ENCODE measurements at places on chromosomes 1 and 21.

DNA sequence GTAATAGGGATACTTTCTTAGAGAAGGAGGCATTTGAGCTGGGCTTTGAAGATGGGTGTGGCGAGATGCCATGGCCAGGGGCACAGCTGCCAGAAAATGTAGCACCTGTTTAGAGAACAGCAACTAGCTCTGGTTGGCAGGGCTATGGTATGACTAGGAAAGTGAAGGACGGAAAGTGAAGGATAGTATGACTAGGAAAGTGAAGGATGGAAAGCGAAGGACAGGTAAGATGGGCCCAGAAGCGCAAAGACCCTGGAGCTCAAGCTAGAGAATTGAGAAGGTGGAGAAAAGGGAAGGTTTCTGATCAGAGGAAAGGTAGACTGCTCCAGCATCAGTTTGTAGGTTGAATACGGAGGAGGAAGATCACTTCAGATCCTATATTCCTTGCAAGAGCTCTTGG, 205.4 kb downstream of the SLC35F3 start:
- DNase-seq = no peak

- no peak for DNase-seq
Observed at GRCh38 chr1:3518756-3519155, 64.3 kb downstream of the ARHGEF16 start.

DNA sequence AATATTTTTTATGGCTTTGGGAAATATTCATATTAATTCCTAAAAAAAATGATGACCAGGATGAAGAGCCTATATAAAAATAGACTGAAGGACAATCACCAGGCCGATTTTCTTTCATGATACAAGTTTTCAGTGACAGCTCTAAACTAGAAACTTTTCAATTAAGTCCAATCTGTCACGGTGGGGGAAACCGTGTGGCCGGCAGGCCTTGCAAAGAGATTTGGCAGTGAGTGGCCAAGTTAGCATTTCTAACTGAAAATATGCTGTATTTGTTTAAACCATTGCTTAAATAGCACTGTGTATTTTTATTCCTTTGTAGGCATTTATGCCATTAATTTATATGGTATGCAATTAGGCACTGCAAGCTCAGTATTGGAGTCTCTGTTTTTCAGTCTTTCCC, 294.5 kb upstream of the NRIP1 start:
- DNase-seq = no peak

DNA sequence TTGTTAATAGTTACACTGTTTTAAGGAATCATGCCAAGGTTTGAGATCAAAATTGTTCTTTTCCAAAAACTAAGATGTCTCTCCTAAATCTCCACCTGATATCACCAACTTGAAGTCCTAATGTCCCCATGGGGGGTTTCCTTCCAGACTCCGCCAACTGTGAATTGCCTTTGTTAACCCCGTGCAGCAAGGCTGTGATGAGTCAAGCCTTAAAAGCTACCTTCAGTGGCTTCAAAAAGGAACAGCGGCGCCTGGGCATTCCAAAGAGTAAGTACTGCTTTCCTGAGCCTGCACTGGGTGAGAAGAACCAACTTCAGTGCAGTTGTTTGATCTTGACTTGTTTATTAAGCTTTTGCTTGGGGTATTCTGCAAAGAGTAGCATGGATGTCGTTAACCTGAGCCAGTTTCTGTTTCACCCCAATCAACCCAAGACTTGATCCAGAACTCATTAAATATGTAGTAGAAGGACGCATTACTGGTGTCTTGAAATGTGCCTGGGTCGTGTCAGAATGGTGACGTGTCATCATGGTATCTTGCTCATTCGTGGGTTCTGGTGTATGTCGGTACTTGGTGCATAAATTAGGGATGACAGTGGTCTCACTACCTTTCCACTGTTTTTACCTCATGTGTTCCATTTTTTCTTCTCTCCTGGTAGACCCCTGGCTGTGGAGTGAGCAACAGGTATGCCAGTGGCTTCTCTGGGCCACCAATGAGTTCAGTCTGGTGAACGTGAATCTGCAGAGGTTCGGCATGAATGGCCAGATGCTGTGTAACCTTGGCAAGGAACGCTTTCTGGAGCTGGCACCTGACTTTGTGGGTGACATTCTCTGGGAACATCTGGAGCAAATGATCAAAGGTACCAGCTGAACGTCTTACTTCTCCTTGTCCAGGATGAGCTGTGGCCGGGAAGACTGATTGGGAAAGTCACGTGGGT, 8.7 kb downstream of the ETS2 start:
- no peak for DNase-seq

GRCh38 chr1:21266119-21266774, 24.0 kb downstream of the ECE1 start:
- no peak for DNase-seq

DNA sequence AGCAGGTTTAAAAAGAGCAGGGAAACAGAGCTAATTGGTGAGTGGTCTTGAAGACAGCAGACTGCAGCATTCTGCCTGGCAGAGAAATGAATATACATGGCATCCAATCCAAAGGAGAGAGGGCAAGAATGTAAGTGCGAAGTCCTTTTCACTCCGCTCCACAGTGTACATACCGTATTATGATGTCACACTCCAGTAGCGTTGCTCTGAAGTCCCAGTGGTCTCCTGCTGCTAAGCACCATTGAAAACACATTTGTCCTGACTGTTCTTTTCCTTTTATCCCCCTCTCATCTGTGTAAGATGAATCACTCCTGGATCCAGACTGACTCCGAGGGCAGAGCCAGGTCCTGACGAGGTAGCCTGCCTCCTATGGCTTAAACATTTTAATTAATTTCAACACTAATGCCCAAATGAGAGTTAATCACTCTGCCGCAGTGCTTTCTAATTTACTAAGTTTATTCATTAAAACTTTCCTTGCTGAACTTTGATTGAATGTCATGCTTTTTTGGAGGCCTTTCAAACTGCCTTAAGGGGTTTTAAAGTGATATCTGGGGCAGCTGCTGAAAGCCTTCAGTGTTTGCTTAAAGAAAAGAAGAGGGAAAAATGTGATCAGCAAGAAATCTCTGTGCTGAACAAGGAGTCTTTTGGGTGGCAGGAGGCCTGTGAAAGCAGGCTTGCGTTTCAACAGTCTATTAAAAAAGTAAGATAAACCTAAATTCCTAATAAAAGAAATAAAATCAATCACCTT, 227.2 kb downstream of the ATG4C start:
- no peak for DNase-seq

GRCh38 chr1:52203935-52204625, 62.2 kb downstream of the ZFYVE9 start:
- DNase-seq = no peak

DNA sequence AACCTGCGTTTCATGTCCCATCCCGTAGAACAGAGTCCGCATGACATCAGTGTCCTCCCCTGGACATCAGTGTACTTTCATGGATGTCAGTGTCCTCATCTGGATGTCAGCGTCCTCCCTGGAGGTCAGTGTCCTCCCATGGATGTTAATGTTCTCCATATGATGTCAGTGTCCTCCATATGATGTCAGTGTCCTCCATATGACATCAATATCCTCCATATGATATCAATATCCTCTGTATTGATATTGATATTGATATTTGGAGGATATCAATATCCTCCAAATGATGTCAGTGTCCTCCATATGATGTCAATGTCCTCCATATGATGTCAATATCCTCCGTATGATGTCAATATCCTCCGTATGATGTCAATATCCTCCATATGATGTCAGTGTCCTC, 284.9 kb downstream of the AJAP1 start:
- DNase-seq = no peak

GRCh38 chr1:3456449-3456963, 2.0 kb downstream of the ARHGEF16 start:
- DNase-seq = no peak

DNA sequence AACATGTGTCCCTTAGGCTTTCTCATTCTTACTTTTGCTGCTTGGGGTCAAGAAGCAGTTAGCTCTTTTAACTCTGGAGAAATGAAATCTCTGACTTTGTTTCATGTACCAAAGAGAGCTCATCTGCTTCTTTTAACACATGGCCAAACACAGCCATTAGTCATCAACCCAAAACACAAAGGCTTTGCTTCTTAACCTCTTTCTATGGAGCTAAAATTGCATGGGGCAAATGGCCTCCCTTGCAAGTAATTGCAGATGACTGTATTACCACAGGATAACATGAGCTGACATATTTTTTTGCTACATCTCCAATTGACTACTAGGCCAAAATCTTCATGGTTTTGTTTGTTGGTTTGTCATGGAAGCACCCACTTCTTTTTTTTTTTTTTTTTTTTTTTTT, 300.9 kb downstream of the BRINP3 start:
- DNase-seq = no peak

DNA sequence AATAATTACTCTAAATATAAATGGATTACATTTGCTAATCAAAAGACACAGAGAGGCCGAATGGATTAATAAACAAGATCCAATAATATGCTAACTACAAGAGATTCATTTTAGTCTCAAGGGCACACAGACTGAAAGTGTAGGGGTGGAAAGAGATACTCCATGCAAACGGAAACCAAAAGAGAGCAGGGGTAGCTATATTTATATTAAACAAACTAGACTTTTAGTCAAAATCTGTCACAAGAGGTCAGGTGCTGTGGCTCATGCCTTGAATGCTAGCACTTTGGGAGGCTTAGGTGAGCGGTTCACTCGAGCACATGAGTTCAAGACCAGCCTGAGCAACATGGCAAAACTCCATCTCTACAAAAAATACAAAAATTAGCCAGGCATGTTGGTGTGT, 33.6 kb upstream of the DISP1 start:
- no peak for DNase-seq

DNA sequence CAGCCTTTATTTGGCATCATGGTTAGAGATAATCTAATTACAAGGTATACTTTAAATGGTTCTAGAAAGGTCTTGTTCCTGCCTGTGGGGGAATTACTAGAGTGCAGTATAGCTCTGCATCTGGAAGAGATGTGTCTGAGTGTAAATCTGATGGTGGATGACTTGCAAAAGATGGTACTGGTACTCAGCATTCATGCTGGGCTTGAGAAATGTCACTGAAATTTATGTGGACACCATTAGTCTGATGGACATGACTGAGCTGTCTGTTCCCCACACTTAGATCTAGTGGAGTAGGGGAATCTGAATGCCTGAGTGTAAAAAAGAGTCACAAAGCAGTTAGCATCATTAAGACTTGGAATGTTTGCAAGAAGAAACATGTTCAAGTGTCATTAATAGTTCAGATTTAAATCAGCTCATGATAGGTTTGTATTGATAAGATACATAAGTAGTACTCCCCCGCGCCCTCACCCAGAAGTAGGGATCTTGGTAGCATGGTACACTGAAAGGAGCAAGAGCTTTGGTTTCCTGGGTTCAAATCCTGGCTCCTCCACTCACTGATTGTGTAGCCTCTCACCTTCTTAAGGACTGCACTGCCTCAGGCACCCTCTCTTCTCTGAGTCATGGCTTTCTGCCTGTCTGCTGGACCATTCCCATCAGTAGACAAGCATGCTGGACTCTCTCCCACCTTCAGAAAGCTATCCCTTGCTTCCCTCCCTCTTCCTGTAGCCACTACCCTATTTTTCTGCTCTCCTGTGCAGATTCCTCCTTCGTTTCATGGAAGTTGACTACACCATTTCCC, 292.9 kb downstream of the NFIA start:
- no peak for DNase-seq

GRCh38 chr1:232542633-232543593, 87.0 kb downstream of the SIPA1L2 start:
- DNase-seq = no peak

GRCh38 chr1:85406887-85407533, 57.9 kb downstream of the DDAH1 start:
- peak; percentile 71 for DNase-seq

- DNase-seq = no peak
Observed at GRCh38 chr1:6104631-6105030, 58.9 kb downstream of the KCNAB2 start.

Measured in body of pancreas (tissue), 4 donors.